ENCODE measurements at places on chromosomes 12 and 14.
A peak's percentile ranks its signal among the peaks of the same experiment; 100 is the strongest.

DNA sequence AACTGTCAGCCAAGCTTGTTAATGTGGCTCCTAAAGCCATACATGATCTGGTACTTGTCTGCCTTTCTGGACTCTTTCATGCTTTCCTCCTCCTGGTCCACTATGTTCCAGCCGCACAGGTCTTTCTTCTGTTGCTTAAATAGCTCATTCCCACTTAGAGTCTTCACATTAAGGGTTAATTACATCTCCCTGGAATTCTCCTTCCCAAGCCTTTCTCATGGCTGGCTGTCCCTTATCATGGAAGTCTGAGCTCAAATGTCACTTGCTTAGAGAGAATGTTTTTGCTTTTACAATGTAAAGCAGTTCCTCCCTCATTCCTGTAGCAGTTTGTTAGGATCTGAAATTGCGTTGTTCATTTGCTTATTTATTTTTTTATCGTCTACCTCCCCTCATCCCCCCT lies 199.6 kb downstream of the TRHDE start:
- DNase-seq = no peak

DNA sequence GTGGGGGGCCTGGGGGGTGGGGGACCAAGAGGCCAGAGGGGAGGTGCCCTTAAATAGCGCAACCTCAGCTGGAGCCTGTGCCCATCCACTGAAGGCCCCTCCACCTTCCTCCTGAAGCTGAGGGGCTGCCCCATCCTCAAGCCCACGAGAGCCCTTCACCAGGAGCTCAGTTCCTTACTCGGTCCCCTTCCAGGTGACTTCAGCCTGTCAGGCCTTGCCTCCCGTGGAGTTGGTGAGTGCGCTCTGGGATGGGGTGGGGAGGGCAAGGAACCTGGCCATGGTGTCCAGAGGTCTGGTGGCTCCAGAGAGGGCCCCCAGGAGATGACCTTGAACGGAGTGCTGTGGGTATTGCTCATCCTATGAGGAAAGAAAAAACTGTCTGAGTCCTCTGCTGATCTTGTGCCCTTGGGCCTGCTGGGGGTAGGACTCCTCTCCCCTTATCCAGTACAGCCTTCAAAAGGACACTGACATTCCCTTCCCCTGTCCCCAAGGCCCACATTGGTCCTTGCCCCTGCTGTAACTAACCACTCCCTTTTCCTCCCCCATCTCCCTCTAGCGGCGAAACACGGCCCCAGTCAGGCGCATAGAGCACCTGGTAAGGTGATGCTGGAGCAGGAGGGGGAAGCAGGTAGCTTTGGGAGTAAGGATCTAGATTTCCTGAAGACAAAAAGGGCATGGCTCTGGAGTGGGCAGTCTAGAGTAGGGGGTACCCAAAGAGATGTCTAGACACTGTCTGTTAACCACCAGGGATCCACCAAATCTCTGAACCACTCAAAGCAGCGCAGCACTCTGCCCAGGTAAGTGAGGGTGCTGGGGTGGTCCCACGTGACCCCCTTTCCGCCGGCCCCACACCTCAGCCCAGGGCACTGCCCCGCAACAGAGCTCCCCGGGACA lies 3.6 kb downstream of the TNS2 start:
- no peak for DNase-seq

GRCh38 chr14:50342221-50343078 lies 30.3 kb downstream of the DMAC2L start:
- peak; percentile 63 for DNase-seq

DNA sequence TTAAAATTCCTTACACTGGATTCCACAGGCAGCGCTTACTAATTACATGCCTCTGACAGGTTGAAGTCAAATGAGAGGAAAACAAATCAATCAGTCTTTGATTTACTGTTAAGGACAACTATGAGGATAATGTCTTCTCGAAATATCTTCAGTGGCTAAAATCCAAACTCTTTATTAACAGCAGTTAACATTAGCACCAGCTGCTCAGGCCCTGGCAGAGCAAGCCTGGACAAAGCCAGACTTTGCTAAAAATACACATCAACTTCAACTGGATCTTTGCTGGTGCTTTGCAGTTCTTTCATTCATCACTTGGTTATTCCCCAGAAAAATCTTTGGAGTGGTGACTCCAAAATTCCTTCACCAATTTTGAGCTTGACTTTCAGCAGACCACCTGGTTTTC lies 98.7 kb downstream of the HECTD4 start:
- DNase-seq = peak; percentile 40

DNA sequence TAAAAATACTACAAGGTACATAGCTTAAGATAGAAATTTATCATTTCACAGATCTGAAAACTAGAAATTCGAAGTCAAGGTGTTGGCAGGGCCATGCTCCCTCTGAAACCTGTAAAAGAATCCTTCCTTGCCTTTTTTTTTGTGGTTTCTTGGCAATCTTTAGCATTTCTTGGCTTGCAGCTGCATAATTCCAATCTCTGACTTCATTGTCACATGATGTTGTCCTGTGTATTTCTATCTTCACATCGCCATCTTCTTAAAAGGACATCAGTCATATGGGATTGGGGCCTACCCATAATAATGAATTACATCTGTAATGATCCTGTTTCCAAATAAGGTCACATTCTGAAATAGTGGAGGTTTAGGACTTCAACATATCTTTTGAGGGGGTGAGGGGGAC lies 250.4 kb downstream of the TMTC2 start:
- DNase-seq = no peak

GRCh38 chr12:49784756-49785409 lies 43.3 kb downstream of the NCKAP5L start:
- no peak for DNase-seq

- DNase-seq = no peak
These were observed 239.3 kb downstream of the MED13L start for GRCh38 chr12:116037941-116038837.

DNA sequence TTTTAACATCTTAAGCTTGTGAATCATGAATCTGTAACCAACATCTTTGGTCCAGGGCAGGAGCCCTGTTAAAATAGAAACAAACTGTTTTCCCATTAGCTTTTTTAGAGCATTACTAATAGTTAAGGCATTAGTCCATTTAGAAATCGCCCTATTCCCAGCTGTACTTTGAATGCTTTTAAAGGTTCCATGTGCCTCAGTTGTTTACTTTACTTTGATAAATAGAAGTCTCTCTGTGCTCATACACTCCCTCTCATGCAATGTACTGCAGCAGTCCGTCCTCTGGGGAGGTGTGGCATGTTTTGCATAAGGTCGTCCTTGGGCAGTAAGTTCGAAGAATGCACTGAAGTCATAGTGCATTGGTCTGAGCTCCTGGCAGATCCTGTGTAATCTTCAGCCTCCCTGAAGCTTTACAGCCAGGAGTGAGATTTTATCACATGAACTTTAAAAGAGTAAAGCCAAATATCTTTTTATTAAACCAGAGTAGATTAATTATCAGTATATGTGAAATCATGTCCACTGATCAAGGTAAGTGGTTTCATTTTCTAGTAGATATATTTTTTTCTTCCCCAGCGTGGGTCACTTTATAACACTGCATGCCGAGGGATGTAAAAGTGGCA lies 134.7 kb downstream of the FGD4 start:
- DNase-seq = no peak

DNA sequence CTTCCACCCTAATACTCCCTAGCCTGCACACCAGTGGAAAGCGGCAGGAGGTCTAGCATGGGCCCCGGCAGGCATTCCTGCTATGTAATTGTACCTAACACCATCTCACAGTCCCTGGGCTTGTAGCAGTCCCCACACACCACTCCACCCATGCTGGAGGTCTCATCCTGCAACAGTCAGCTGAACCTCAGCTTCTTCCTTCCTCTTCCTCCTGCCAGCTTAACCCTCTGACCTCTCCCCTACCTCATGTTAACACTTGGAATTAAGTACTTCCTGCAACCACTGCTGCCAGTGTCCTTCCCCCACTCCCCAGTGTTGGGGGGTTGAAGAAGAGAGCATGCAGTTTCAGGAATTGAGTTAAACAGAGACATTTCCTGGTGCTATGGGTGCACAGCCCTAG lies 7.6 kb downstream of the ADCY4 start:
- no peak for DNase-seq

DNA sequence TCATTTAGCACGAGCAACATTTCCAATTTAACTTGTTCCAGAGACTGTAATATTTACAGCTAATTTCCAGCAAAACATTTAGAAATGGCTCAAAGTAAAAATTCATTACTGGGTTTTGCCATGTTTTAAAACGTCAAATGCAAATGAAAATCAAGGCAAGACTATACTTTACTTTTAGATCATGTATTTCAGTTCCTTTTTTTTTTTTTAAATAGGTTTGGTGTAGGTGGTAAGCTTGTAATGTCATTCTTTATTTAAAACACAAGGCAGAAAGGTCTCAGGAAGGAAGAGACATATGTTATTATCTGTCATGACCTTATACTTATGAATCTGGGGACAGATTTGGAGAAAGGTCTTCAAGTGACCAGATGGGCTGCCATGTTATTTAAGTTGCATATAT lies 54.1 kb downstream of the GRIP1 start:
- DNase-seq = no peak

DNA sequence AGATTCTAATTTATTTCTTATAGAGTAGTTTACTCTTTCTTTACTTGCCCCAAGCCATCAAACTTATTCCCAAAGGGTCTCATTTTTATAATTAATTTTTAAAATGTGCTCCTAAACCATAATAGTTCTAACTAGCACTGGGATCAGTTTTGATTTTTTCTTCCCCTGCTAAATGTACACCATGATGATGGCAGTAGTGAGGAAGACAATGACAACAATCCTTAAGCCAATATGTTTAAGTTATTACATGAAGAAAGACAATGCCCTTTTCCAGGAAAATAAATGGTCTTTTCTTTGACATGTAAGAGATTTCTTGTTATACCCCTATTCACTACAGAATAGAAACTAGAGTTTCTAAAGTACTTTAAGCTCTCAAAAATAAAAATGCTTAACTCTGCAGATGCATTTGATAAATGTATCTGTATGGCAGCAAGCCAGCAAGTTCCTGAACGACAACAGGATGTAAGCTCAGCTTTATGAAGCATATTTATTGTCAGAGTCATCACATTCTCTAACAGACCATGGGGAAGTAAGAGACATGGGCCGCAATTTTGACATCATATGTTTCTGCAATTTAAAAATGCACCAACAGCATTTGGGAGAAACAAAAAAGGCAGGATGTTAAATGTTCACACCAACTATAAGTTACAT lies 36.0 kb upstream of the SNX6 start:
- peak; percentile 17 for DNase-seq

DNA sequence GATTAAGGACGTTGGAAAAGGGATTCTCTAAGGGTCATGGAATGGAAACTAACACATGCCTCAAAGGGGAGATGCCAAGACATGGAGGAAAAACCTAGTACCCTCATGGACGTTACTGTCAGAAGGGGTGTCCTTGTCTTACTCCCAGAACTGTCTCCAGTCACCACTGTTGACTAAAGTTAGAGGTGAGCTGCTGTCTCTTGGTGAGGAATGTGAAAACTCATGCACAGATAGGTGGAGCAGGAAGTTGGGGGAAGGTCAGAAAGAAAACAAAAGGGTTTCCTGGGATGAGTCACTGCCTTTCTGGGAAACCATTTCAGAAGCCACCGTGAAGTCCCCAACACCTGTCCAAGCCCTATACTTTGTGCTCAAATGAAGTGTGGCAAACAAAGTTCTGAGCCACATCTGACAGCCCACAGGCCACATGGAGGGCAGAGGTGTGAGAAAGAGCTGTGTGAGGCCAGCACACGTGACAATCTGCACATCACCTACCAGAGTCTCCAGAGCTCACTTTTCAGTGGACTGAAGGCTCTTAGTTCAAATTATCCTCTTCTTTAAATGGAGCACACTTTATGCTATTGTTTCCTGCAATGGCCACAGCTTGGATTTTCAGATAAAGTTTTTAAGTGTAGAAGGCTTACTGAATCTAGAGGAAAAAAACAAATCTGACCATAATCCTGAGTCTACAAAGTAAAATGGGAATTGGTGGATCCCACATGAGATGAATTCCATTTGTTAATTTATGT lies 92.9 kb upstream of the EGLN3 start:
- no peak for DNase-seq

DNA sequence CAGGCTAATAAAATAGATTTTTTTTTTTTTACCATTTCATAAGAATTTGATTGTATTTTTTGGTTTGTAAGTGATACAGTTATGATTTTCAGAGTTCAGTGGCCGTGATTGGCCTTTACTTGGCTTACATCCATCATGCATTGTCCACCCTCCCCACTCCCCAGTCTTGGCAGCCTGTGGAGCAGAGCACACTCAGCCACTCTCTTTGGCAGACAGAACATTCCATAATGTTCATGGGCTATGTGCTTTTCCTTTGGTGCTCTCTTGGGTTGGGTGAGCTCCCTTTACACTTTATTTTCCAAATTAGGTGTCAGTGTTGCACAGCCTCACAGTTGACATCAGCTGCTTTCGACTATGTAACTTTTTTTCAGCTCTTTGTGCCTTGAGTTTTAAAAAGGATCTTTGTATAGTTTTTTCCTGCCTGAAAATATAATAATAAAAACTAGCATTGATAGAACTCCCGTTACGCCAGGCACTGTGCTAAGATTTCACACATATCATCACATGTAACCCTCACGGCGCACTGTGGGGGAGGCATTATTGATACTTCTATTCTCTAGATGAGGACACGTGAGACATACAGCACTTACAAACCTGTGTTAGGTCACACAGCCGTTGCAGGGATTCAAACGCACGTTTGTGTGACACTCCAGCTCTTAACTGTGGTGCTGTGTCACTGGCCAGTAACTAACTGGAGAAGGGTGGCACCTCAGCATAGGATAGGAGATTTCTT lies 21.5 kb downstream of the SUDS3 start:
- peak; percentile 55 for DNase-seq

GRCh38 chr14:33359288-33359881 lies 420.7 kb downstream of the NPAS3 start:
- DNase-seq = no peak

DNA sequence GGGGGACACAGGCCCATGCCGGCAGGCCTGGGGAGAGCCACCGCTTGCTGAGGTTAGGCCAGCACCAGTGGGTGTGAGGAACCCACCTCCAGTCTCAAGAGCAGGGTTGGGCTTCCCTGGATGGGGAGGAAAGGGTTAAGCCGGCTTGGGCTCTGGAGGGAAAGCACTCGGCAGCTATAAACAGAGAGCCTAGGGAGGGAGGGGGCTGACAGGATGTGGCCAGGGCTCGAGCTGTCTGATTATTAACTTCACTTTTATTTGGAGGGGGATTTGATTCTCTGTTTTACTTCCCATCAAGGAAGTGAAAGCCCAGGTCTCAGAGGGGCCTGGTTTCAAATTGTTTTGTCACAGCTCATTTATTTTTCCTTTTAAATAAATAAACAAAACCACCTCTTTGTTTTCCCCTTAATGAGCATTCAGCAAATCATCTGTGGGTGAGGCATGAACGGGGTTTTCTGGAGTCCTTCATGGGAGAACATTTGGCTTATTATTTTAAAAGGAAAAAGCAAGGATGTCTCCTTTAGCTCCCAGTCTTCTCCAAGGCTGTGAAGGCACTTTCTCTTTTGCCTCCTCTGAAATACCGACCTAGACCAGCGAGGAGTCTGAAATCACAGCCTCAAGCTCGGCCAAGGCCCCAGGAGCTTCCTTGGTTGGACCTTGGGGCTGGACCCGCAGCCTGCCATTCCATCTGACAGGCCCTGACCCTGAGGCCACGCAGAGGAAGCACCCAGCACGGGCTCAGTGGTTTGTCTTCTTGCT lies 21.9 kb upstream of the ZFP36L1 start:
- peak; percentile 84 for DNase-seq

GRCh38 chr12:127538316-127538715 lies 728.7 kb upstream of the TMEM132C start:
- DNase-seq = no peak

Data from right lung (tissue), 10 donors.